ENCODE measurements at places on chromosomes 7 and 10. TPM values are rescaled to one million over a fixed set of nuclear protein-coding genes. Genes with fewer than 3 reads are reported as not detected.

PHYHIPL gene
- polyA plus RNA-seq, result 2.4 TPM

CTTNBP2 gene
- 4.3 TPM for polyA plus RNA-seq

GRM3 gene
- polyA plus RNA-seq, result 0.12 TPM

OR2A42 gene
- 0.52 TPM for polyA plus RNA-seq

TMEM213 gene
- polyA plus RNA-seq, result 0.05 TPM

ARHGAP12 gene
- polyA plus RNA-seq, result 18.7 TPM

HDAC9 gene
- polyA plus RNA-seq, result 11.9 TPM

BAG3 gene
- 38.9 TPM for polyA plus RNA-seq

UCMA gene
- 2.2 TPM for polyA plus RNA-seq

SPDYE16 gene
- 1.1 TPM for polyA plus RNA-seq

NEURL1 gene
- polyA plus RNA-seq, result 30.3 TPM

DNA sequence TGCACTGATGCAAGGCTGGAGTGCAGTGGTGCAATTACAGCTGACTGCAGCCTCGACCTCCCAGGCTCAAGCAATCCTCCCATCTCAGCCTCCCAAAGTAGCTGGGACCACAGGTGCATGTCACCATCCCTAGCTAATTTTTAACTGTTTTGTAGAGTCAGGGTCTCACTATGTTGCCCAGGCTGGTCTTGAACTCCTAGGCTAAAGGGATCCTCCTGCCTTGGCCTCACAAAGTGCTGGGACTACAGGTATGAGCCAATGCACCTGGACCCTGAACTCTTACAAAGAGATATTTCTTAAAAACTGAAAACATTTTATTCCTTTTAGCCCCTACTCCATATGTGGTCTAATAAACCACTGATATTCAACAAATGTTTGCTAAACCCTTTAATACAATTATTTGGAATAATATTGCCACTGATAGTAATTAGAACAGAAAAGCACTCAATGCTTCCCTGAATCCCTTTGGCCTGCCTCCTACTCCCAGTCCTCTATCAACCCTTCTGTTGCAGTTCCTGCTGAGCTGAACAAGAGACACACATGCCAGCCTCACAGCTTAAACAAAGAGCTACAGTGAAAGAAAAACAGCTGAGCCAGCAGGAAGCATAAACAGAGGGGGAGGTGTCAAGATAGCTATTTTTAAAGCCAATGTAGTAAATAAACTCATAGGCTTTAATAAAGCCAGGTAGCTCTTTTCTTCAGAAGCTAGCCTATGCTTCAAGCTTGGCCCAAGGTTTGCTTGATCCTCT, 7.0 kb upstream of the GNAI1 start:
- DNase-seq, result peak; percentile 64

DNA sequence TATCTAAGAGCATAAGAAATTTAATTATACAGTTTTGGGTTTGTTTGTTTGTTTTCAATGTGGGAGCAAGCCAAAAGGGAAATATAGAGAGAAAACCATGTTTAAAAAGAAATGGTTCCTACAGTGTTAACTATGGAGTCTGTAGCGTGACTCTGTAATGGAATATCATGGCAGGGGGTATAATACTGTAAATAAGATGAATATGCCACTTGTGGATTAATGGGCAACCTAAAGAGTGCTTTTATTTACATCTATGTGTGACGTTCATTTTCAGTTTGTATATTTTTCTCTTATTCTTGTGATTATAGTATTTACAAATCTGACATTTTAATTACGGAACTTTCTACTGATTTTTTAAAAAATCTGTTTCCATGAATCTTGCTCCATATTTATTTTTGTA, 95.9 kb downstream of the POLL start:
- no peak for DNase-seq

DNA sequence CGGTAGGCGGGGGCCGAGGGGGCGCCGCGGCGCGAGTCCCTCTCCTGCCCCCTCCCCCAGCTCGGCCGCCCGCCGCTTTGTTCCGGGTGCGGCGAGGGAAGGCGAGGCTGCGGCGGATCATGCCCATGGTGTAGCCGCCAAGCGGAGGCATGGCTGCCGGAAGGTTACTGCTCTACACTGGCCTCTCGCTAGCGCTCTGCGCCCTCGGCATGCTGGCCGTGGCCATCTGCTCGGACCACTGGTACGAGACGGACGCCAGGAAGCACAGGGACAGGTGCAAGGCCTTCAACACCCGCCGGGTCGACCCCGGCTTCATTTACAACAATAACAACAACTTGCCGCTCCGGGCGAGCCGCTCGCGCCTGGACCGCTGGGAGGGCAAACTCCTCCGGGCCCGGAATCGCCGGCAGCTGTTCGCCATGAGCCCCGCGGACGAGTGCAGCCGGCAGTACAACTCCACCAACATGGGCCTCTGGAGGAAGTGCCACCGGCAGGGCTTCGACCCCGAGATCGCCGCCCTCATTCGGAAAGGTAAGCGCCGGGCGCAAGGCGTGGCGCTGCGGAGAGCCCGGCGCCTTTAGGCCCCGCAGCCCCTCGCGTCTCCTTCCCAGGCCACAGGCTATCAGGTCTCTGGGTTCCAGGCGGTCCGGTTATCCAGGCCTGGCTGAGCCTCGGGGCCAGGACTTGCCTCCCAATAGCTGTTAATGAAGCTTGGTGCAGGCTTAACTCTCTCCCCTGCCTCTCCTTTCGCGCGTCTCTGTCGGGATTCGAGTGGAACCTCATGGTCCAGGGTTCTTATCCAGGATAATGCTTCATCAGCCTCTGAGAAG, 513 bp downstream of the TMEM178B start:
- DNase-seq, result no peak

- no peak for DNase-seq
Observed at GRCh38 chr7:153396475-153396874, 636.9 kb downstream of the ACTR3B start.

GRCh38 chr10:73762915-73763314, 18.7 kb downstream of the SEC24C start:
- DNase-seq, result no peak

DNA sequence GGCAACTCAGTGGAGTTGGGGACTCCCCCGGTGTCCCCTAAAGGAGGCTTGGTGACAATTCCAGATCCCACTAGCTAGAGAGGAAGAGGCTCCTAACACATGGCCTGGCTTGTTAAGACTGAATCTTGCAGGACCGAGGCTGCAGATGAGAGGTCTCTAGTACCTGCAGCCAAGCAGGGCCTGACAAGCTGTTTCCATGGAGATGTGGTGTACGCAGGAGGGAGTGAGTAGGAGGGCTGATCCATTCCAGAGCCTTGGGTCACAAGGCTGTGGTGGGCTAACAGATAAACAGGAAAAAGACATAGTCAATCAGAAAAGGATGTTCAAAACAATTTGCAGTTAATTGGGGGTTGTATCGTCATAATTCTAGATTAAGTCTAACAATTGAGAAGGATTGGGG, 77.3 kb upstream of the MKLN1 start:
- no peak for DNase-seq

DNA sequence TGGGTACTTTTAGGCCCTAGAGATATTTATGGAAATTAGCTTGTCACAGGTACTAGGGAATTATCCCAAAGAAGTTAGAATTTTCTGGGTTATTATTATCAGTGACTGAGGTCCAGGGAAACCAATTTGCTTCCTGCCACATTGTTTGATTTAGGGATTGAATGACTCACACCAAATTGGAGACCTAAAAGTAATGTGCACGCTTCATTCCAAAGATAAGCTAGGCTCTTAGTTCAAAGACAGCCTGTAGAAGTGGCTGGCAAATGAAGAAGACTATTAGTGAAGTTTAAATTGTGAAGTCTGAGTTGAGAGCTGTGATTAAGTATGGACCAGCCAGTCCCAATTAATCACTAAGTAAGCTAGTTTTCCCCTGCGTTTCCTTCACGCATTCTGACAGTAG, 188.1 kb upstream of the MYO3A start:
- no peak for DNase-seq

GRCh38 chr7:116451957-116452729, 47.4 kb upstream of the CAV2 start:
- no peak for DNase-seq

DNA sequence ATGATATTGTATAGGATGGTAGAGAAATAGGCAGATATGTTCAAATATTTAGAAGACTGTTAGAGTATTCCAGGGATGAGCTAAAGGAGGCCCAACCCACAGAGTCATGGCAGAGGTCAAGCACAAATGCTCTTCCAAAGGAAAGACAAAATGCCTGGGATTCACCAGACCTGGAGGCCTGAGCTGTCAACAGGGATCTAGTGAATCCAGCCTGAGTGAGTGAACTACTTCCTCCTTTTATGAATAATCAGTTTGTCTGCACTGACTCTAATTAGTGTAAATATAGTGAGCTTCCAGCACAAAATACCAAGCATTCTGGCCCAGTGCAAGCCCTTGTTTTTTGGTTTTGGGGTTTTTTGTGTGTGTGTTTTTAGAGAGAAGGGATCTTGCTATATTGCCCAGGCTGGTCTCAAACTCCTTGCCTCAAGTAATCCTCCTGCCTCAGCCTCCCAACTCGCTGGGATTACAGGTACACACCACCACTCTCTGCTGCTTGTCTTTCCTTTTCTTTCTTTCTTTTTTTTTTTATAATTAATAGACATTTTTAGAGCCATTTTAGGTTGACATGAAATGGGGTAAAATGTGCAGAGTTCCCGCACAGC, 244.4 kb downstream of the SKIDA1 start:
- DNase-seq, result no peak
